ENCODE measurements at places on chromosomes 12 and 14. TPM values are rescaled to one million over a fixed set of nuclear protein-coding genes. Genes with fewer than 3 reads are reported as not detected.

DNA sequence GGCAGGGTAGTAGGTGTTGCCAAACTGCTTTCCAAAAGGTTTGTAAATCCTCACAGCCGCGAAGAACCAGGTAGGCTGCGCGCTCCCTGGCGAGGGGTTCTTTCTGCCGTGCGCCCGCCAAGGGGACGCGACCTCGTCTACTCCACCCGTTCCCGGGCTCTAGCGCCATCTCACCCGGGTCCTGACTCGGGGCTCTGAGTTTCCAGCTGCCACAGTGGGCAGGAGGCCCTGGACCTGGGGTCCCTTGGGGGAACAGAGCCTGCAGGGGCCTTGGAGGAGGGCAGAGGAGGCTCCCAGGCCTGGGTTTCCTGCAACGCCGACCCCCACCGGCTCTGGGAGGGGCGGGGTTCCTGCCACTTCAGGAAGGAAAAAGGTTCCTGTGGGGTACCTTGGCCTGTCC is 706 bp downstream of the ANHX start:
- no peak for DNase-seq

- DNase-seq = peak; percentile 10
These were observed 468.3 kb downstream of the AACS start for GRCh38 chr12:125533434-125534029.

GRCh38 chr12:62803756-62804155 is 131.2 kb downstream of the PPM1H start:
- DNase-seq = no peak

The TAS2R7 gene
- not detected for total RNA-seq

The SLC24A4 gene
- not detected for total RNA-seq

The A2ML1 gene
- not detected for total RNA-seq

The GDF3 gene
- total RNA-seq = not detected
